ENCODE measurements at places on chromosomes 3 and 15.

DNA sequence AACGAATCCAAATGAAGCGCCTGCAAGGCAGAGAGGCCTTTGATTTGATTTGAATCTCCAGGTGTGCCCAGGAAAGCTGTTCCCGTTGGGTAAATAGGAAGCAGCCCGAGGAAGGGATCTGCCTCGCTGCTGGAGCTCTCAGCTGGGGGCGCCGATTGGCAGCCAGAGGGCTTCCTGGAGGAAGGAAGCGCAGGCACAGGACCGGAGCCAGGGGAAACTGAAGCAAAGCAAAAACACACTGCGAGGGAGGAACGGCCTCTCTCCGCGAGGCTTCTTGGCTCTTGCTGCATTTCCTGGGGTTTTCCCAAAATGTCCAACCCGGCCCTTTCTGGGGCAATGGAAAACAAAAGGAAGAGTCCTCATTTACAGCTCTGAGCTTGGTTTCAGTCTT, 80.3 kb downstream of the TMEM266 start:
- no peak for DNase-seq

GRCh38 chr3:182567700-182568099, 225.6 kb upstream of the ATP11B start:
- no peak for DNase-seq

DNA sequence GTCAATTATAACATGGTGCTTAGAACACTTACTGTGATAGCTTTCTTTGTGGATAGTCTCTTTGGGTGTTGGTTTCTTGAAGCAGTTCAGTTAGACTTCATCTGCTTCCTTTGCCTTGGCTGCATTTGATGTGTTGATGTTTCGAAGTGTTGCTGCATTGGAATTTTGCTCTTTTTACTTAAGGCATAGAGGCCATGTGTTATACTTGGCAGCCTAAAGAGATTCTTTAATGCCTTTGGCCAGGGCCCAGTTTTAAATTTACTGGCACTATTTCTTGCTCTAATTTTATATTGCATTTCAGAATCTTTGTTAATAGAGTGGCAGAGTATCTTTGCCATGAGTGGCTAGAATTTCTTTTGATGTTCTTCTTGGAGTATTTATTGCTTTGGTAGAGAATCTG, 21.2 kb downstream of the NR1D2 start:
- no peak for DNase-seq

GRCh38 chr3:69087030-69087791, 2.5 kb downstream of the ARL6IP5 start:
- DNase-seq, result no peak

DNA sequence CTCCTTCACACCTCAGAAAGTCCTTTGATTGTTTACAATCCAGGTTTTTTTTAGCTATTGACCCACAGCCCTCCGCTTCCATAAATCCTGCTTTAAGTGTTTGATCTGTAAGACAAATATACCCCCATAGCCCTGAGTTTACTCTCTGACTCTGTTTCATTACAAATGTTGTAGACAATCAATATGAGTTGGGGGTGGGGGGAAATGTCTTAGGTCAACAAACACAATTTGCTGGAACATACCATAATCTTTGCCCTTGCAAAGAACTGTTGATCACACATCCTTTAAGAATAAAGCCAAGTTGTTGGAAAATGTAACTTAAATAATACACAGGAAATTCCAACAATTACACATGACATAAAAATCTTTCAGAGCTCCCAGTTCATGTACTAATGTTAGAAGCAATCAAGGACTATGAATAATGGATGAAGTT, 301.8 kb upstream of the SEMA6D start:
- DNase-seq, result no peak

Data from stimulated activated CD4-positive, alpha-beta T cell treated with anti-CD3 and anti-CD28 coated beads, Interleukin-1b, Interleukin-23, amount 100 ng/mL, for 24 hours (primary cell).